ENCODE measurements at places on chromosomes 7 and 10.
A peak's percentile ranks its signal among the peaks of the same experiment; 100 is the strongest.

- no peak for DNase-seq
These were observed 134.8 kb upstream of the LAMB4 start for GRCh38 chr7:108265007-108265406.

DNA sequence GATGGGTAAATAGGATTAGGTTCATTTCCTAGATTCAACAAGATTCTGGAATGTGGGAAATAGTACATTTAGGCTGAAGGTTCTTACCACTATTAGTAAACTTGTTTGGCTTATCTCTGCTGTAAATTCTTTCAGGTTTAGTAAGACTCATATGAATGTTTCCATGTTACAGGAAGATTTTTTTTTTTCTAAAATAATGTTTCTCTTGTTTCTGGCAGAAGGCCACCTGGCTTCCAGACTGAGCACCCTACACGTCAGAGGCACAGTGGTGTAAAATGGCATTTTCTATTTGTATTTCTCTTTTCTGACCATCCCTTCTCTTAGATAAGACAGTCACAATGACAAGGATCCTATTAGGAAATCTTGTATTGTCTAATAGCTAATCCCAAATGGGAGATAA is 22.7 kb upstream of the AASS start:
- peak; percentile 52 for DNase-seq

DNA sequence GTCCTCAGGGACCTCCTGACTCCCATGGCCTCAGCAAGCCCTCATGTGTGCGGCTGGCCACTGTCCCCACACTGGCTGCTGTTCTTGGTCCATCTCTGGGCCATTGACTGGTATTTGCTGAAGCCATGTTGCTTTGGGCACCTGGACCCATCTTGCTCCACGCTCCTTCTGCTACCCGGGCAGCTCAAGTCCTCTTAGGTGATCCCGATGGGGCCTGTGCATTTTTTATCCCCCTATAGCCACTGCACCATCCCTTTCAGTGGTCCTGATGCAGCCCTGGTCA is 16.7 kb downstream of the RAMP3 start:
- DNase-seq: no peak

- DNase-seq: no peak
These were observed 19.6 kb downstream of the GRID1 start for GRCh38 chr10:86346799-86347665.

- no peak for DNase-seq
These were observed 134.5 kb downstream of the PPP1R3A start for GRCh38 chr7:113784316-113784715.

GRCh38 chr10:14186245-14186644 is 144.5 kb downstream of the FRMD4A start:
- no peak for DNase-seq

GRCh38 chr7:69968969-69969556 is 370.8 kb downstream of the AUTS2 start:
- DNase-seq: no peak

GRCh38 chr7:7959979-7960670 is 8.5 kb upstream of the GLCCI1 start:
- no peak for DNase-seq
